Left forelimb (tissue), 1 donor: ENCODE measurements at places on chromosomes 2 and 18.

DNA sequence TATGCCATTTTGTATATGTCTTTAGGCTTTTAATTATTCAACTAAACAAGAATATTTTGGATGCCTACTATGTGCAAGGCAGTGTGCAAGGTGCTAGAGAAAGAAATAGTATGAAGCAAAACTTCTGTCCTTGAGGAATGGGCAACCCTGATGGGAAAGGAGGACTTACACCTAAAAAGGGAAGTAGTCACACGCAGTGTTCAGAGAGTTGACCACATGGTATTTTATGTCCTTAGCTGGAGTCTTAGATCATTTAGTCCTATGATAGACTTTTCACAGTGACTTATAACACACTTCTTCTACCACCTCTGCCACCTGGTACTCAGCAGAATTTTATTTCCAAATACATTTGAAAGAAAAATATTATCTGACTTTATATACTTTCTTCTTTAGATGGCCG, 291.6 kb downstream of the PLCL1 start:
- no peak for DNase-seq

DNA sequence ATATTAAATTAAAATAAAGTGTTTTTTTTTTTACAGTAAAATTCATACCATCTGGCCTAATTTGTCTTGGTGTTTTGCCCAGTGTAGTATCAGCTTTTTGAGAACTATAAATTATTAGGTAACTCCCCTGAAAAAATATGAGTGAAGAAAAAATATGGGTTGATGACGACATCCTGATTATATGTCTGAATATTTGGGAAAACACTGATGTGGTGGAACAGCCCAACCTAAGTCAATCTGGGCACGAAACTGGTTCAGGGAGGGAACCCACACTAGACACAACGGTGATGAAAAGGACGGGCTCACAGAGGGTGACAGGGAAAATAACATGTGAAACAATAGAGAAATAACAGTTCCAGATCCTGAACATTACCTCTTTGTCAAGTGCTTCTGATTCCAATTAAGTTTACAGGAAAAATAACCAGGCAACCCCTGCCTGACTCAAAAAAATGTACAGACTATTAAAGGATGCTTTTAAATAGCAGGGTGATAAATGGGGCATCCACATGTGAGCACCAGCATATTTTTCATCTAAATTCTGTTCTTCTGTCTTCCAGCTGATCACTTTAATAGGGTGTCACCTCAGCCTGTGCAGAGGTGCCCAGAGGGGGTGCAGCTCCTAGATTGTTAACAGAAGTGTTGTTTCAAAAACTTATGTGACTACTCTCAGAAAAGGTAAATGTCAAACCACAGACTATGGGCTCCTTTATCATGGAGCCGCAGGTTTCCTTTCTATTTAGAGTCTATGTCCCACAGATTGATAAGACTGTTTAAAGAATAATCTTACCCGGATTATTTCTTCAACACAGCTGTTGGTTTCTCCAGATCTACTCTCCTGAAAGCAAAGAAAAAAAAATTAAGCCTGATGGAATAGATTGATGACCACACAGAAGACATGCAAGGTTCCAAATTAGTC, 305.4 kb downstream of the AFF3 start:
- no peak for DNase-seq

GRCh38 chr18:48540251-48541025, 1.6 kb downstream of the CTIF start:
- peak; percentile 80 for DNase-seq

DNA sequence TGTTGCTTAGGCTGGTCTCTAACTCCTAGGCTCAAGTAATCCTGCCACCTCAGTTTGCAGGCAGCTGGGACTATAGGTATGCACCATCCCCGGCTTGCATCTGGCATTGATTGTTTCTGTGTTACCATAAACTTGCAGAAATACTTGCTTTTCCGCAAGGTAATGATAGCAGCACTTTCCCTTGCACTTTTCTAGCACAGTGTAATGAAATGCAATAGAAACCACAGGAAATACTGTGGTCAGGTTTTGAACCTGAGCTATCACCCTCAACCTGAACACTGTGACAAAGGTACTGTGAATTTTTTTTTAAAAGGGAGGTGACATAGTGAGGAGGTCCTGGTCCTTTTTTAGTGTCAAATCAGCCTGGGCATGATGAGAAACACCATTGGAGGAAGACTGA, 38.3 kb downstream of the DHRS9 start:
- no peak for DNase-seq

GRCh38 chr2:225177098-225177497, 134.8 kb upstream of the DOCK10 start:
- no peak for DNase-seq

DNA sequence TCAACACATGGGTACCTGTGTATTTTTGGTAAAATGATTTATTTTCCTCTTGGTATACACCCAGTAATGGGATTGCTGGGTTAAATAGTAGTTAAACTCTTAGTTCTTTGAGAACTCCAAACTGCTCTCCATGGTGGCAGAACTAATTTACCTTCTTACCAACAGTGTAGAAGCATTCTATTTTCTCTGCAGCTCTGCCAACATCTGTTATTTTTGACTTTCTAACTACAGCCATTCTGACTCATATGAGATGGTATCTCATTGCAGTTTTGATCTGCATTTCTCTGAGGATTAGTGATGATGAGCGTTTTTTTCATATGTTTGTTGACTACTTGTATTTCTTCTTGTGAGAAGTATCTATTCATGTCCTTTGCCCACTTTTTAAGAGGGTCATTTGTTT, 180.6 kb downstream of the FSIP2 start:
- DNase-seq, result no peak

GRCh38 chr2:152694161-152694661, 23.1 kb downstream of the PRPF40A start:
- DNase-seq, result no peak

DNA sequence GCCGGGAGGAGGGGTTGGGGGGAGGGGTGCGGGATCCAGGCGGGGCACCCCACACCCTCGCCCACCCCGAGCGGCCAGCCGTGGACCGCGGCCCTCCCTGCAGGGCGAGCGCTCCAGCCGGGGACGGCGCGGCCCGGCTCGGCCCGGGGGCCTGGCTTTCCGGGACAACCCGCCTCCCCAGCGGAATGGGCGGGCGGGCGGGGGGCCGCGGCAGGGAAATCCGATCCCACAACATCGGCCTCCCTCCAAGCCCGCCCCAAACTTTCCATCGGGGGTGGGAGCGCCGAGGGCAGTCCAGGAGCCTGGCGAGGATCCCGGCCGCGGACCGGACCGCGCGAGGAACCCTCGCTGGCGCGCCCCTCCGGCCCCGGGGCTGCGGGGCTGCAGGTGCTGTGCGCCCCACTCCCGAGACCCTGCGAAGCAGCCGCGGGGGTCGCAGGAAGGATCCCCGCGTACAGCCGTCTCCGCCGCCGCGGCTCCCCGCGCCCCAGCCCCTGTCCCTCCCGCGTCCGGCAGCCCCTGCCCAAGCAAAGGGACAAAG, 529 bp downstream of the SEMA4C start:
- DNase-seq, result peak; percentile 93

- no peak for DNase-seq
Observed at GRCh38 chr2:215917953-215918620, 95.3 kb downstream of the MREG start.

- DNase-seq, result peak; percentile 49
Observed at GRCh38 chr2:239271471-239271870, 129.3 kb downstream of the HDAC4 start.

- peak; percentile 51 for DNase-seq
Observed at GRCh38 chr2:25377822-25378421, 36.2 kb upstream of the DNMT3A start.

DNA sequence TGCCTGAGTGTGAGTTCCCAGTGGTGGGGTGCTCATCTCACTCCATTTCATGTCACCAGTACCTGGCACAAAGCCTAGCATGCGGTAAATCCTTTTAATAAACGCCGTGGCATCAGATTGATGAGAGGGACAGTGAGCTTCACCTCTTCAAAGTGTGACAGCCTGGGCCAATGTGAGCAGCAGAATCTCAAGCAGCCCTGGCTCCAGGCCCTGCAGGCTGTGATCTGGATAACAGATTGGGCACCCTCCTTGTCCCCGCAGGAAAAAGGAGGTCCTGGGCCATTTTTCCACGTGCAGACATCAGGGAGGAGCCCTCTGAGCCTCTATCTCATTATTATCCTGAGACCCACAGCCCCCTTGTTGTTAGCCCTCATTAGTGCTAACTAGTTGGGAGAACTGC, 34.8 kb downstream of the TET3 start:
- peak; percentile 11 for DNase-seq

GRCh38 chr2:233089851-233090250, 29.7 kb downstream of the INPP5D start:
- peak; percentile 30 for DNase-seq

DNA sequence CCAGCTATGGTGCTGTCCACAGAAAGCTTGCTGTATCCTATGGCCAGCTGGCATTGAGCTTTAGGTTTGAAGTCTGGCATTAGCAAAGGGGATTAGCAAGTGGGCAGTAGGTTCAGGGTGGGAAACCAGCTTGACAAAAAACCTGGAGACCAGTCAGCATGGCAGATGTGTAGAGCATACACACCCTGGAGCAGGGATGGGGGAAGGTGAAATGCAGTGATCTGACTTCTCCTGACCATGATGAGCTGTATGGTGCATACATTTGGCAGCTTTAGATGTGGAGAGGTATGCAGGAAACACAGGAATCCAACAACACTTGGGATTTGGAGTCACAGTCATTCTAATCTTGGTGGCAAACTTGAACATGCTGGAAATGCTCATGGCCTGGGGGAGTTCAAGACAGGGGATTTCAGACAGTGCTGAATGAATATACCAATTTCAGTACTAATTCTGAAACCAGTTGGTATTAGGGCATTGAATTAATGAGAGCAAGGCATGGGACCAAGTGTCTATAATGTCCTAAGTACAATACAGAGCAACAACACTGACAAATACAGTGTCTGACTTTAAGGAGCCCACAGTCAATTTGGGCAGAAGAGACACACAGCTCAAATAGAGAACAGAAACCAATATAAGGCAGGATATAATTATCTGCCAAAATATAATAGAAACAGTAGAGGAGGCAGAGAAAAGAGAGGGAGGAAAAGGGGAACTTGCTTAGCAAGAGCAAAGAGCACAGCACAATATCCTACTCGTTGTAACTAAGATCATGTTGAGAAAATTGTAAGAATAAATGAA, 11.8 kb downstream of the ARHGAP15 start:
- no peak for DNase-seq

DNA sequence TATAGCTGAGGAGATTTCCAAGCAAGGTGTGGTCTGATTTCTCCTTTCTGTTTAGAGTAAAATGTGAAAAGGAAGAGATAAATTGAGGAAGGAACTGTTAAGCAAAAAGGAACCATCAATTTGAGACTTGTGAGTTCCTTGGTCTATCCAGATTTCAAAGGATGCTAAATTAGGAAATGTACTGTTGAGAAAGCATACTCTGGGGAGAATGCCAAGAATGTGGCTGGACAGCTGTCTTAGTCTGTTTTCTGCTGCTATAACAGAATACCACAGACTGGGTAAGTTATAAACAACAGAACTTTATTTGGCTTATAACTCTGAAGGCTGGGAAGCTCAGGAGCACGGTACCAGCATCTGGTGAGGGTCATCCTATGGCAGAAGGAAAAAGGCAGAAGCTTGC, 1097.2 kb downstream of the TDRD15 start:
- no peak for DNase-seq

DNA sequence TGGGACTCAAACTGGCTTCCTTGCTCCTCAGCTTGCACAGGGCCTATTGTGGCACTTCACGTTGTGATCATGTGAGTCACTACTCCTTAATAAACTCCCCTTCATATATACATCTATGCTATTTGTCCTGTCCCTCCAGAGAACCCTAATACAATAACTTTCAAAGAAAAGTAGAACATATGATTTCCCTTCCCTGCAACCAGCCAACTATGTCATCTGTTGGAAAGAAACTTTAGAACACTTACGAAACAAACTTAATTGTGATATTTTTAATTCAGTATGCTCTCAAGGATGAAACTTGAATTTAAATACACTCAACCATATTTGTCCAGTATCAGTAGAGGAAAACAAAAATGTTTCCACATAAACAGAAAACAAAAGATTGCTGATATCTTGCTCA, 84.4 kb downstream of the DYM start:
- no peak for DNase-seq

GRCh38 chr2:58865436-58865835, 624.3 kb upstream of the FANCL start:
- DNase-seq, result no peak

- no peak for DNase-seq
Observed at GRCh38 chr2:178455947-178456346, 4.8 kb downstream of the PJVK start.

DNA sequence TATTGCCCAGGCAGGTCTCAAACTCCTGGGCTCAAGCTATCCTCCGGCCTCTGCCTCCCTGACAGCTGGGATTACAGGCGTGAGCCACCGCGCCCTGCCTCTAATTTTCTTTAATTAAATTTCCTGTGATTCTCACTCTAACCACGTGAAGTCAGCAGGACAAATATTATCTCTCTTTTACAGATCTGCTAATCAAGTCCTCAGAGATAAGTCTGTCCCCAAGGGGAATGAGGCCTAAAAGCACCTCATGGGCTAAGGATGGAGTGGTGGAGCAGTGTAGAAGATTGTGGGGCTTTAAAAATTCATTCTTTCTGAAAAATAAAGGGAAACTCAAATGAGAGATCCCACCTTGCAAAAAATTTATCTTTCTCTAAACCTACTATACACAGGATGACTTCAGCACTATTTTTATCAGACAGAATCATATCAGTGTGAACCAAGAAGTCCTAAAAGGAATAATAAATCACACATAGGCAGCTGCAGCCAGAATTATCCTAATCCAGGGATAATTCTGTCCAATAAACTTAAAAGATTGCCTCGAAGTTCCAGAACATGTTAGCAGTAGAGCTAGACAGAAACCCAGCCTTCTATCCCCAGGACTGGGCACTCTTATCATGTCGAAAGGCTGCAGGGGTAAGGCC, 38.3 kb upstream of the BMPR2 start:
- no peak for DNase-seq

GRCh38 chr2:20103530-20103929, 52.1 kb upstream of the LAPTM4A start:
- DNase-seq, result no peak

- peak; percentile 86 for DNase-seq
Observed at GRCh38 chr2:240832205-240832727, 12.2 kb upstream of the KIF1A start.

DNA sequence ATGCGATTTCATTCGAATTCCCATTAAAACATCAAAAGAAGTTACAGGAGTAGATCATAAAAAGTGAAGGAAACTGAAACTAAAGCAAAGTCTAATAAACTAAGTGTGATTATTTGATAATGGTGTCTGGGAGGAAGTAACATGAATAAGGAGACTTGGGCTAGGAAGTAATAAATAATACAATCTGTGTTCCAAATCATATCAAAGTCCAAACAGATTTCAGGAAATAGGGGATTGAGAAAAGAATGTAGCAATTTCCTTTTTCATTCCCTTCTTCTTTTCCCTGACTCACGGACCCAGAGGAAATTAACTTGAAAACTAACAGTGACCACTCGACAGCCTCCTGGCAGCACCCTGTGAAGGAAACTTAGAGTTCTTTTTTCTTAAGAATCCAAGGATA, 758.4 kb upstream of the GCFC2 start:
- no peak for DNase-seq

GRCh38 chr2:216299588-216299987, 72.7 kb downstream of the MARCHF4 start:
- DNase-seq, result no peak
